ENCODE measurements at places on chromosomes 4 and X.

DNA sequence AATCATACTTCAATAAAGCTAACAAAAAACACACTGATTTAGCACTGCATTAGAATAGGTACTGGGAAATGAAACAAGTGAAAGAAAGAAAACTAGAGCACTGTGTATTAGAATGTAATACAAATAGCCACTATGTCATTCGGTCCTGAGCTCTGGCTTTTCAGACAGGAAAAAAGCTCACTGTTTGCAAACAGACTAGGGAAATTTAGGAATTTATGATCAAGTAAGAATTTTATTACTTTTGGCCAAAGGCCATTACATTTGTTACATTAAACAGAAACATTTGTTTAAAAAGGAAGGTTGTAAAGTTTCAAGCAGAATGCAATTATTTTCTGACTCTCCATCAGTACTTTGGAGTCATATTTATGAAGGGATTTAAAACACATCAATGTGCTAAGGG is 68.7 kb downstream of the KLHL8 start:
- no peak for DNase-seq

DNA sequence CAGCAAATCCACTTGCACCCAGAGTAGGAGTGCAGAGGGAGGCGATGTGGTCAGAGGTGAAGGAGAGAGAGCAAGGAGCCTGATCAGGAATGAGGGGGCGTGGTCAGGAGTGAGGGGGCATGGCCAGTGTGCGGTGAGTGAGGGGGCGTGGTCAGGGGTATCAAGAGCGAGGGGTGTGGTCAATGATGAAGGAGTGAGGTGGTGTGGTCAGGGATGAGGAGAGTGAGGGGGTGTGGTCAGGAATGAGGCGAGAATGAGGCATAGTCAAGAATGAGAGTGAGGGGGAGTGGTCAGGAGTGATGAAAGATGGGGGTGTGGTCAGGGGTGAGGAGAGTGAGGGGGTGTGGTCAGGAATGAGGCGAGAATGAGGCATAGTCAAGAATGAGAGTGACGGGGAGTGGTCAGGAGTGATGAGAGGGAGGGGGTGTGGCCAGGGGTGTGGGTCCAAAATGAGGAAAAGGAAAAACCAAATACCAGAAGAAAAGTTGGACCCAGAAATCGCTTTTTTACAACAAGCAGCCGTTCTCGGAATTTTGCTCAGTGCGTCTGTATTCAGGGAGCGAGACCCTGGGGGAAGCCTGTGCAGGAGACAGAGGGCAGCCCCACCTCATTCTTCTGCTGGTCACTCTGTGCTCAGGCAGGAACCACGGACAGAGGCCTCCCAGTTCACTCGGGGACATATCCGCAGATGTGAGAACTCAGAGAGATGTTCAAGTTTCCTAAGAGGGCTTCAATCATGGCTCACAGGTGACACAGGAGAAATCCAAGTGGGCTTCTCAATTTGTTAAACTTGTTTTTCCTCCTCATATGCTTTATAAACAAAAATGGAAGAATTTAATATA is 47.5 kb downstream of the MAGEA1 start:
- no peak for DNase-seq

DNA sequence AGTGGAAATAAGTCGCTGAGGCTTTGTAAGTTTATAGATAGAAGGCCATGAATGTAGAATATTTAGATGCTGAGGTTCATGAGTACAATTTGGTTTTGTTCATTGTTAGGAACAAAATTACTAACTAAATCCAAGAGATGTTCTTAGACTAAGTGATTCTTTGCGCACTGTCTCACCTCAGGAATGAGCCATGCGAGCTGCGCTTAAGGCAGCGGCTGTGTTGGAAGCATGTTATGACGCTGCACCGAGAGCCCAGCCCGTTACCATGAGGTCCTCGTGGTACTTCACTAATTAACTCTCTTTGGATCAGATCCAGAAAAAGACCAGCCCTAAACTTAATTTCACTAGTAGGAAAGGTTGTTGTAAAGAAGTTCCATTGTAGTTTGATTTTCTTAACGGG is 166.2 kb downstream of the RAPGEF2 start:
- DNase-seq: no peak

DNA sequence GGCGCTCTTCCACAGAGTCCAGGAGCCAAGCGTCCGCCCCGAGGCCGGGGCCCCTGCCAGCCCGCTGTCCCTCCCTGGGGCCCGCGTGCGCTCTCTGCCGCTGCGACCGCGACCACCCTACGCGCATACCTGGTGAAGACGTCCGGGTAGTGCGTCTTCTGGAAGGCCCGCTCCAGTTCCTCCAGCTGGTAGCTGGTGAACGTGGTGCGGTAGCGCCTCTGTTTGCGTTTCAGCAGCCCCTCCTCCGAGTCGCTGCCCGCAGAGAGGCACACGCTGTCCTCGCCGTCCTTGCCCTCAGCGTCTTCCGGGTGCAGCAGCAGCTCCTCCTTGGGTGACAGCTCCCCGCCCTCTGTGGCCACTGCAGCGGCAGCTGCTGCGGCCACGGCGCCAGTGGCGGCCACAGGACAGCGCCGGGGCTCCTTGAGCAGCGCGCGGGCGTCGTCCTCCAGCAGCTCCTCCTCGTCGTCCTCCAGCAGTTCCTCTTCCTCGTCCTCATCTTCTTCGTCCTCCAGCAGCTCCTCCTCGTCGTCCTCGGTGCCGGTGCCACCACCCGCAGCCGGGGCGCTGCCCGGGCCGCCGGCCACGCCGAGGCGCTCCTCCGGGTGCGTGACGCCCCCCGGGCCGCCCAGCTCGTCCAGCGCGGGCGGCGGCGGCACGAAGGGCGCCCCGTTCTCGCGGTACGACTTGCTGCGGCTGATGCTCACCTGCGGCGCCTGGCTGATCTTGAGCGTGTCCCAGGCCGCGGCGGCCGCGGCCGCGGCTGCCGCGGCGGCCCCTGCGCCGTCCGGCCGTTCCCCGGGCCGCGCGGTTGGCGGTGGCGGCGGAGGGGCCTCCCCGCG is 2.8 kb downstream of the ARX start:
- no peak for DNase-seq

GRCh38 chr4:24335616-24336015 is 248.7 kb downstream of the DHX15 start:
- no peak for DNase-seq
